ENCODE measurements at places on chromosomes 1 and 21.

DNA sequence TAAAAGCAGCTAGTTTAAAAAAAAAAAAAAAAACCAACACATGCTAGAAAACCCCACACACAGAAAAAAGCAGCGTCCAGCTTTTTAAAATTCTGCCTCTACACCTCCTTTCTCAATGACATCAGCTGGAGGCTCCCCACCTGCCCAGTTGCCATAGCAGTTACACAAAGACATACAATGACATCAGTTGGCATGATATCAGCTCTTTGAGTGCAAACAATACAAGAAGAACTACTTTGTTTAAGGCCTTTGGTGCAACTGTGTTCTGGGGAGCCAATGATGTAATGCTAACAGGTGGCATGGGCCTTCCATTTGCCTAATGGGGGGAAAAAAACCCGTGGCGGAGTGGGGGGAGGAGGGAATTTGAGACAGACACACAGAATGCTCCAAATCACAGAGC, 32.9 kb downstream of the DUSP10 start:
- peak; percentile 75 for DNase-seq

- DNase-seq: peak; percentile 42
These were observed 742 bp downstream of the SH3GLB1 start for GRCh38 chr1:86704972-86705664.

DNA sequence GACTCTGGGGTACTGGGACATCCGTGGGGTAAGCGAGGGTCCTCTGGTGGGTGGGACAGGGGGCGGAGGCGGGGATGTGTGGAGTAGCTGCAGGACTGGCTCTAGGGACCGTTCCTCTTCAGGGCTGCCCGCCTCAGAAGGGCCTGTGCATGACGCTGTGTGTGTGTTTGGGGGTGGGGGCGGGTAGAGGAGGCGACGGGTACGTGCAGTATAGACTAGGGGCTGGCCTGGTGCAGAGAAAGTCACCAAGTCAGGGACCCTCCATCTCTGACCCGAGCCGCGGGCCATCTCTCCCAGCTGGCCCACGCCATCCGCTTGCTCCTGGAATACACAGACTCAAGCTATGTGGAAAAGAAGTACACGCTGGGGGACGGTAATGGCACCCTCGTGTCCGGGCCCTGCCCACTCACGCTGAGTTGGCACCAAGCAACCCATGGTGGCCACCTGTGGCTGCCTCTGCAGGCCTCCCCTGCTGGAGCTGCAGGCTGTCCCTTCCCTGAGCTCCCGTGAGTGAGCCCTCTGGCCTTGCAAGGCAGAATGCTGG, 342 bp downstream of the GSTM5 start:
- no peak for DNase-seq

DNA sequence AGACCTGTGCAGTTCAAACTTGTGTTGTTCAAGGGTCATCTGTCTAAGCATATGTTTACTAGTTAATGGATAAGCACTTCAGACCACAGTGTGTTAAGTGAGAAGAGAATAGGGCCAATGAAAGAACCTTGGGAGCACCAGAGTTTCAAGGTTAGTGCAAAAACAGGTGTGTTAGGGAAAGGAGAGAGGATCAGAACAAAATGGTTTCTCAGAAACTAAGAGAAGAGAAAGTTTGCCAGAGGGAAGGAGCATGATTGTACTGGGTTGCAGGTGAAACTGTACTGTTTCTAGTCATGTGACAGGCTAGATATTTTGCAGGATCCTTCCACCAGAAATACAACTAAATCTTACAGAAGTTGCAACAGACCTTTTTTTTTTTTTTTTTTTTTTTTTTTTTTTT, 23.3 kb downstream of the RPRD2 start:
- peak; percentile 58 for DNase-seq

GRCh38 chr21:43318841-43319781, 107.8 kb downstream of the SIK1 start:
- no peak for DNase-seq

- no peak for DNase-seq
These were observed 124.0 kb upstream of the CSF3R start for GRCh38 chr1:36606641-36607262.

- no peak for DNase-seq
These were observed 26.8 kb upstream of the EPHA8 start for GRCh38 chr1:22536506-22536905.

DNA sequence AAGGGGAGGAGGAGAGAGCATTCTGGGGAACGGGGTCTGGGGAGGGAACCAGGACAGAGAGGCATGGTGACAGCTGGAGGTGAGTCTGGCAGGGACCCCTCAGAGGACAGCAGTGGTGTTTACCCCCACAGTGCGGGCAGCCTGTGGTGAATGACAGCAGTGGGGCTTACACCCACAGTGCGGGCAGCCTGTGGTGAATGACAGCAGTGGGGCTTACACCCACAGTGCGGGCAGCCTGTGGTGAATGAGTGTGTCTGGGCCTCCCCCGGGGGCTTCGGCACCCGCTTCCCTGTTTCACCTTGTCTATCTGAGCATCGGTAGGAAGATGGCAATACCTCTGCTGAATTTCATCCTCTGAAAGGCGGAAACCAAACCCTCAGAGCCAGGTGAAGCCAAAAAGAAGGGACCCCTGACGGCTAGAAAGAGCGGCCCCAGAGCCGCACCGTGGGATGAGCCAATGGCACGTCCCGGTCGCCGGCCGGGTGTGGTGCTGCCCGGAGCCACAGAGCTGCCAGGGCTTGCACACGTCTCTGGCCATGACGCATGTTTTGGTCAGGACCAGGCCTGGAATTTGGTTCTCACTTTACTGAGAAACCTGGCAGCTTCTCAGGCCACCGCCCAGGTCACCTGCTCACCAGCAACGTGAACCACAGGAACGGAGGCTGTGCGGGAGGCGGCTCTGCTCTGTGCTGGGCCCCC, 54.1 kb downstream of the SIK1 start:
- DNase-seq: no peak

DNA sequence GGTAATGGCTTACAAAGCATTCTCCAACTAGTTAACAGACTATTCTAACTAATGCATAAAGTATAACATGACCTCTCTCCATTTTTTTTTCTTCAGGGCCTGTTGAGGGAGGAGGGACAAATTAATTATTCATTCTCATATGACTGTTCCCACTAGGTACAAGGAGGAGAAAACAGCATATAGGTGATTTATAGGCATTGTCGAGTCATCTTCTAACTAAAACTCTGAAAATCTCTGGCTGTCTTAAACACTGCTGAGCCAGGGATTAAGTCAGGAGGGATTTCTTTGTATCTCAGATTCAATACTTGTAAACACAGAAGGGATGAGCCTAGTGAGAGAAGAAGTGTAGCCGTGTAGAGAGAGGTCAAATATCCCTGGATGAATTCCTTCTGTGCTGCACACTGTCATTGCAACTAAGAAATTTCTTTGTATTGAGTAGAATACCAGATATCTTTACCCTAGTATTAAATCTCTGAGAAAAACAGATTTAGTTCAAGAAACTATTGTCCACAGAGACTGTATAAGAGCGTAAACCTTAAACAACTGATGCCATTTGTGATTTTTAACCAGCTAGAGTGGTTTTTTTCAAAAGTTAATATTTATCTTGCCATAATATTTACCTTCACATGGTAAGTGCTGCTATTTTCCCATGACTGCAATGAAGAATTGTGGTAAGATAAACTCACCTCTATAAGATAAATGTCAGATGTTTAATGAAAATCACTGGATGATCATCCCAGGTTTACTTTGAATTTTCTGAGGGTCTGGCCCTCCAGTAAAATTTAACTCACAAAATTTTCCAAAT, 465.3 kb downstream of the RWDD3 start:
- no peak for DNase-seq

- DNase-seq: no peak
These were observed 365.7 kb upstream of the USP24 start for GRCh38 chr1:55580845-55581332.

DNA sequence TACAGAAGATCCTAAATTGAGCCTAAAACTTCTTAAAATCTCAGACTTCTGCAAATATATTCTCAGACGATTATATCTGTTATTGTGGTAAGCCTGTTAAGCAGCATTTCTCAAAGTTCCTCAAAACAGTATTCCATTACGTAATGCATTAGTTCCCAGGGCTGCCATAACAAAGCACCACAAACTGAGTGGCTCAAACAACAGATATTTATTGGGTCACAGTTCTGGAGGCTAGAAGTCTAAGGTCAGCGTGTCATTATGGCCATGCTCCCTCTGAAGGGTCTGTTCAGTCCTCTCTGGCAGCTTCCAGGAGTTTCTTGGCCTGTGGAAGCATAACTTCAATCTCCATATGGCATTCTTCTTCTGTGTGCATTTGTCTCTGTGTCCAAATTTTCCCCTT, 103.5 kb upstream of the ST6GALNAC5 start:
- peak; percentile 79 for DNase-seq

DNA sequence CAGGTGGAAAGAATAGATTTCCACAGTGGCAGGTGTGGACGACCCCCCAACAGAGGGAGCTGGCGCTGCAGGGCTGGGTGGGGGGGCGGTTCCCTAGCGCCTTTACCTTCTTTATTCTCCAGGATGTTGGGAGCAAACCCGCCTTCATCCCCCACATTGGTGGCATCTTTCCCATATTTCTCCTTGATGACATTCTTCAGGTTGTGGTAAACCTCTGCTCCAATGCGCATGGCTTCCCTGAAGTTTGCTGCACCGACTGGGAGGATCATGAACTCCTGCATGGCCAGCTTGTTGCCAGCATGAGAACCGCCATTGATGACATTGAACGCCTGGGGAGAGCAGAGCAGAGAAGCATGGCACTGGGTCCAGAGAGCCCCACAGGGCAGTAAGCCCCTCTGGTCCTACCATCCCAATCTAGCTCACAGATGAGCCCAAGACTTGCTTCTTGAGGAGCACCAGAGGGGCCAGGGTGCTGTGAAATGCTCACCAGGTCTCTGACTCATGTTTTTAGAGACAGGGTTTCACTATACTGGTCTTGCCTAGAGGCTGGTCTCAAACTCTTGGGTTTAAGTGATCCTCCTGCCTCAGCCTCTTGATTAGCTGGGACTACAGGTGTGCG, 12.2 kb downstream of the ENO1 start:
- no peak for DNase-seq

GRCh38 chr21:29007810-29008209, 11.3 kb downstream of the RWDD2B start:
- DNase-seq: no peak

GRCh38 chr1:27471477-27471876, 18.5 kb downstream of the WASF2 start:
- peak; percentile 75 for DNase-seq

DNA sequence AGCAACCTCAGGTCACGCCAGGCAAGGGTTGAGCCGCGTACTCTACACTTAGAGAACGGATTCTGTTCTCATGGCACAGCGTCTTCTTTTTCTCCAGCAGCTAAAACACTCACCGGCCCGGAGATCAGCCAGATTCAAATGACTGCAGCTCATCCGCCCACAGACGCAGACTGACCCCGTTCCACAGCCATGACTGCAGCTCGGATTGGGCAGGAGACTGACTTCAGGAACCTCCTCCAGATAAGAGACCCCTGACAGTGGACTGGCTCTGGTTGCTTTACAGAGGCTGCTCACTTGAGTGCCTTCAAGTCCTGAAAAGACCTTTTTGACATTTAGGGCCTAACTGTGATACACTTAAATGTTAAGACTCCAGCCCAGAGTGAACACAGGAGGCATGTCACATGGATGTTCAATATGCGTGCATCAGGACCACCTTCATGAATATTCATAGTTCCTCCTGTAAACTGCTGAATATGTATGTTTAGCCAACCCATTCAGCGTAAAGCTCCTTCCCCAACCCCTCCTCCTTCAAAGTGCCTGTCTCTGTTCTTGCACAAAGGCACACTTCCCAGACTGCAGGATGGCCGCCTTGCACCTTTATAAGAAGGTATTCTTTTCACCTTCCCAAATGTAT, 42.6 kb downstream of the BACE2 start:
- DNase-seq: no peak

- DNase-seq: peak; percentile 94
These were observed 14.0 kb downstream of the HSF2BP start for GRCh38 chr21:43645136-43645891.

Data from MV-4-11 (cell line).